ENCODE measurements at places on chromosomes 11 and 22. TPM values are rescaled to one million over a fixed set of nuclear protein-coding genes. Genes with fewer than 3 reads are reported as not detected.

DNA sequence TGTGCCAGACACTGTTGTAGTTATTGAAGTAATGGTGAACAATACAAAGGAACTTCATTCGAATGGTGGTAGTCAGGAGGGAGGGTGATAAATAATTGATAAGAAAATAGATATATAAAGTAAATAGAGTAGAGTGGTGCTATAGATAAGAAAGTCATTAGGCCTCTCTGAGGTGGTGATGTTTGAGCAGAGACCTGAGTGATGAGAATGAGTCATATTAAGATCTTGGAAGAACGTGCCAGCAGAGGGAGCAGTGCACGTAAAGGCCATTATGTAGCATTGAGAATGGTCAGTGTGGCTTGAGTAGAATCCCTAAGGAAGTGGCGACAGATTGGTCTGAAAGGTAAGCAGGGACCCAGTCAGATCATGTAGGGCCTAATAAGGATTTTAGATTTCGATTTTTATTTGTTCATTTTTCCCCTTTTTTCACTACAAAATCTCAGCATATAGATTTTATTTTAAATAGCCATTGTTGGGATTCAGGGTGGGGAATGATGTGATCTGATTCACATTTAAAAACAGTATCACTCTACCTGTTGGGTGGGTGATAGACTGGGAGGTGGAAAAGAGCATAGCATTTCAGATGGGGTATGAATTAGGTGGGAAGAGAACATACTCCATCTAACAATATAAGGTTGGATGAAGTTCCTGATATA lies 44.7 kb downstream of the CCDC90B start:
- peak; percentile 31 for DNase-seq

- no peak for DNase-seq
Measured at GRCh38 chr11:49952091-49952490, at the start of gene OR4C13. OR4C13 (plus strand) TSS chr11:49952391; CDS start chr11:49952423, 32 bp downstream.

DNA sequence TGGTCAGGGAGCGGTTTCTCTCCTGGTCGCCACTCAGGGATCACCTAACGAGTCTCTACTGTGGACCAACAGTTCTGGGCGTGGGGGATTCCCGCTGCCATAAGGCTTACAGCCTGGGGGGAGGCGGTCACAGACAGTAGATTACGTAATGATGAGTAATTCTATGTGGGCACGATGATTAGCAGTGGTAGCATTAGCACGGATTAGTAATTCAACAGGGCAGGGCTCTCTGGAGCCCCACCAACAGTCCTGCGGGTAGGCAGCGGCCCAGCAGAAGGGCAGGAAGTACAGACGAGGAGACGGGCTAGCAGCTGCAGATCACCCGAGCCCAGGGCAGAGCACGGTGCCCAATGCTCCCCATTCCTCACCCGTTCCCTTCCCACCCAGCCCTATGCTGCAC lies 3.6 kb downstream of the SHISAL1 start:
- DNase-seq, result peak; percentile 79

Gene DDIAS
- total RNA-seq, result 3.2 TPM

Gene FAT3
- 1.4 TPM for total RNA-seq

Gene TRAPPC4
- 72.6 TPM for total RNA-seq

Gene CCND1
- total RNA-seq, result 378 TPM

Gene GAB4
- not detected for total RNA-seq

- no peak for DNase-seq
Measured at GRCh38 chr11:19891022-19891421, 178.4 kb downstream of the NAV2 start.

DNA sequence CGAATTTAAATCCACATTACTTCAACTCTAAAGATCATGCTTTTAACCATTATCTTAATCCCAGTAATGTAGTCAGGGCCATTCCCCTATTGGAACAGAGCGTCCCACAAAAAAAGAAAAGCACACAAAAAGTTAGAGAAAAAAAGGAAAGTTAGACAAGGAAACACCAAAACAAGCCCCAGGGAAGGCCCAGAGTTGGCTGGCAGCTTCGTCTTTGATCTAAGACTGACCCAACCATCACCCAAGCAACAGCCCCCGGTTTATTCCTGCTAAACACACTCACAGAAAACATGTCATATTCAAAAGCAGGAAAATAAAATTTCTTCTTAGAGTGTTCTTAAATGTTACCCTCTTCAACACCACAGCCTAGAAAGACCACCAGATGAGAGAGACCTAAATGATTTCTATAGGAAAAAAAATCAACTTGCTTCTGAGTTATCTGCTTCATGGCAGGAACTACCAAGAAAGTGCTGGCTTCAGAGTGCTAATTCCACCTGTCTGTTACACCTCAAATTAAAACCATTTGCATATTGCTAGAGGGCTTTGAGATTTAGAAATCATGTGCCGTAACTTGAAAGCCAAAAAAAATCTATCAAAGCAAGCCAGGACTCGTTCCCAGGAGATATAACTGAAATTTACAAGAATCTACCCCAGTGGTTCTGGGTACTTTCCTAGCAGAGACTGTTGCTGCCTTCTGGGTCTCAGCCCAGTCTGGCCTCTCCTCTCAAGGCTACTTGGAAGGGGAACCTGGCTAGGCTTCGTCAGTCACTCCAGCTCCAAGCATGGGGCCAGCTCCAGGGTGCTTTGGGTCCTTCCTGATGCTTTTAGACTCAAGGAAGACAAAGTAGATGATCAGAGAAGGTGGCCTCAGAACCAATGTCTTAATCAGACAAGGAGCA lies 31.2 kb downstream of the POU2AF3 start:
- no peak for DNase-seq

- no peak for DNase-seq
Measured at GRCh38 chr11:18536209-18536608, 9.5 kb upstream of the TSG101 start.

Gene GAL3ST1
- total RNA-seq, result 4.0 TPM

DNA sequence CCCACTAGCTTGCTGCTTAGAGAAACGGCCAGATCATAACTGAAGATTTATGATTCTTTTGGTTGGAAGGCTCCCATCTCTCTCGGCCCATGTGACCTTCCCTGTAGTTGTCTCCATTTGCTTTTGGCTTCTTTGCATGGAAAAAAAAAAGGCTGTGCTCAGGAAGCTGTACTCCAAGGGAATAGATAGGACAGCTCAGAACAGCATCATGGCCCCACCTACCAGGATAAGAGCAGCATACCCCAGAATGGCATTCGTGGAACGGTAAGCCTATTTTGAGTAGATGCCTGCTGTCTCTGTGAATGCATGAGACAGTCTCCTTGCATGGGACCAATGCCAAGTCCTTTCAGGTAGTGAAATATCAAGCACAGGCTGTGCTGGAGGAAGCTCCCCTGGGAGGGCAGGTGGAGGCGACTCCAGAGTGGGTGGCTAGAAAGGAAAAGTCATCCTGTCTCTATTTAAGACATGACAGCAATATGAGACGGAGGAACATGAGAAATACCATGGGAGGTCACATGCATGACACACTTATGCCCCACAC lies 94.1 kb upstream of the AMOTL1 start:
- DNase-seq, result no peak

All from kidney epithelial cell (primary cell).